ENCODE measurements at places on chromosomes 1 and 21.

- no peak for DNase-seq
Measured at GRCh38 chr1:183124259-183124658, 61.8 kb upstream of the LAMC2 start.

DNA sequence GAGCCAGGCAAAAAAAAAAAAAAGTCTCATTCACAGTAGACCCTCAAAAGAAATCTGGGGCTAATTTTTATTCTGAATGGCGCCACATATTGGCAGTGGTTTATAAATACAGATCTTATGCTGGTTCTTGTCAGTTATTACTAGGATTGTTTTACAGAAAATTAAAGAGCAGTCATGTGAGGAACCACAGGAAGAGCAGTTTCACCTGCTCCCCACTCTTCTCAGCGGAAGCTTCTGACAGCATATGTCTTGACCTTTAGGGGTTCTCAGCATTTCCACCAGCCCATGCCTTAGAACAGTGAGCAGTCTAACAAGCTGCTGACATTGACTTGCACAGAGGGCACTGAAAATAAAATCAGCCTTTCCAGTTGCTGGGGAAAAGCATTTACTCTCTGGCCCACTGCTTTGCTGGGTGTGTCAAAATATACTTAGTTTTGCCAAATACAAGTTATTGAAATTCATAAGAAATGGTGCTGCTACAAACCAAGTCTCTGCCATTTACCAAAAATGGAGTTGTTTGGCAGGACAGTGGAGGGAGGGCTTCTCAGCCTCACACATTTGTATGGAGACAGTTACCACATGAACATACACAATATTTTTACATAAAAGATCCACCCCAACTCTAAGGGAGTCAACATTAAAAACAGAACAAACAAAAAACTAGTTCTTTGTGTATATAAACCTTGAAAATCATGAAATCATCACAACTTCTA lies 144.2 kb downstream of the SYT2 start:
- no peak for DNase-seq

GRCh38 chr1:117753232-117753631 lies 147.4 kb downstream of the TENT5C start:
- no peak for DNase-seq

GRCh38 chr1:39354572-39354971 lies 136.9 kb upstream of the BMP8A start:
- DNase-seq = no peak

DNA sequence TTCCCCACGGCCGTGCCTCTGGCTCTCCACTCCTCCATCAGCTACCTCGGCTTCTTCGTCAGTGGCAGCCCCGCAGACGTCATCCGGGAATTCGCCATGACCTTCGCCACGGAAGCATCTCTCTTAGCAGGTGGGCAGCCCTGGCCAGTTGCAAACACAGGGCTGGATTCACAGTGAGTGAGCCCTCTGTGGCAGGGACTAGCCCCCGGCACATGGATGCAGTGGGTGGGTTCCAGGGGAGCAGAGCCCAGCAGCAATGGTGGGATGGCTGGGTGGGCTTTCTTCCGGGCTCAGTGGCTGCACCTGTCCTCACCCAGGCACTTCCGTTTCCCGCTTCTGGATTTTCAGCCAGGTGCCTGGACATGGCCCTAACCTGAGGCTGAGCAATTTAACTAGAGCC lies 9.4 kb downstream of the UBASH3A start:
- no peak for DNase-seq

Measured in AG04449 (cell line).